ENCODE measurements at places on chromosomes 12 and 14.

- DNase-seq: no peak
Measured at GRCh38 chr12:110916295-110916875, 4.0 kb downstream of the MYL2 start.

DNA sequence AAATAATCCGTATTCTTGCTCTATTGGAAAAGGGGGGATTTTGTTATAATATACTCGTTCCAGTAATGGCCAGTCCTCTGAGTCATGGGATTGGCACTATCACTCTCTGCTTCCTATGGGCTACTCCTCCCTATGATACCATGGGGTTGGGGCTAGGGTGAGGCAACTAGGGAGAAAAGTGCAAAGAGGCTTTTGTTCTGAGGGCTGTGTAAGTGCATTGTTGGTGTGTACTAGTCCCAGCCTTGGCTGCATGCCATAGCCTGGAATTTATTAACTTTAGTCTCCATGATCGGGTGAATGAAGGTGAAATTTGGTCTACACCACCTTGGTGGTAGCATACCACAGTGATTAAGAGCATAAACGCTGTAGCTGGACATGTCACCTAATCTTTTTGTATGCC is 247.6 kb downstream of the RPAP3 start:
- DNase-seq: no peak

DNA sequence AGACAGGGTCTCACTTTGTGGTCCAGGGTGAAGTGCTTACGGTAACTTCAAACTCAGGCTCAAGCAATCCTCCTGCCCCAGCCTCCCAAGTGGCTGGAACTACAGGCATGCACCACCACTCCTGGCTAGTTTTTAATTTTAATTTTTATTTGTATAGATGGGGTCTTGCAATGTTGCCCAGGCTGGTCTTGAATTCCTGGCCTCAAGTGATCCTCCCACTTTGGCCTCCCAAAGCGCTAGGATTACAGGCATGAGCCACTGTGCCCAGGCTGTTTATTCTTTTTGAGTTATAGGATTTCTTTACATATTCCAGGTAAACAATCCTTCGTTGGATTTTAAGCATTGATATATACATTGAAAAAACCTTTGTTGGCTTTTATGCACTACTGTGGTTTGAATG is 26.7 kb downstream of the SOCS2 start:
- DNase-seq: no peak

GRCh38 chr12:92070864-92071445 is 74.7 kb downstream of the BTG1 start:
- DNase-seq: no peak

GRCh38 chr12:71795901-71796300 is 41.2 kb downstream of the RAB21 start:
- no peak for DNase-seq

GRCh38 chr14:100660882-100661635 is 65.6 kb upstream of the DLK1 start:
- no peak for DNase-seq

Measured in CD4-positive, alpha-beta T cell treated with Interleukin-4 for 4 hours (primary cell).